ENCODE measurements at places on chromosomes 2 and 18.

DNA sequence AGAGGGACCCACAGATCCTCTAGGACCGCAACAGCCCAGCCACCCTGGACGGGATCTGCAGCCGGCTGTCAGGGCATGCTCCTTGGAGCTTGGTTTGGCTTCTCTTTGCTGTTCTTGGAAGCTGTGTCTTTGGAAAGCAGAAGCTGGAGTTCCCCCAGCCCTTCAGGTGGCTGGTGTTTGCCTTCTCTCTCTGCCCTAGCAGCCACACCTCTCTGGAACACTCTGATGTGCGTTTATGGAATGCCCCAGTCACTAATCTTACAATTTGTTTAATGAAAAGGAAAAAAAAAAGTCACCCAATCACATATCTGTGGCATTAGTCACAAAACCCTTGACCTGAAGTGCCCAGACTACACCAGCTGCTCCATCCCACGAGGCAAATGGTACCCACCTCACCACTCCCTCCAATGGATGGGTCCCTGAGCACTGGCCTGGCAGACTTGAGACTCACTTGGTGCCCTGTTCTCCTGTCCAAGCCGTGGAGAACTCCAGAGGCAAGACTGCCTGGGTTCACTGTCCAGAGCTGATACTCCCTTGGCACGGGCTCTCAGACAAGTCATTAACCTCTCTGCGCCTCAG lies 70.2 kb upstream of the DAPL1 start:
- no peak for DNase-seq

DNA sequence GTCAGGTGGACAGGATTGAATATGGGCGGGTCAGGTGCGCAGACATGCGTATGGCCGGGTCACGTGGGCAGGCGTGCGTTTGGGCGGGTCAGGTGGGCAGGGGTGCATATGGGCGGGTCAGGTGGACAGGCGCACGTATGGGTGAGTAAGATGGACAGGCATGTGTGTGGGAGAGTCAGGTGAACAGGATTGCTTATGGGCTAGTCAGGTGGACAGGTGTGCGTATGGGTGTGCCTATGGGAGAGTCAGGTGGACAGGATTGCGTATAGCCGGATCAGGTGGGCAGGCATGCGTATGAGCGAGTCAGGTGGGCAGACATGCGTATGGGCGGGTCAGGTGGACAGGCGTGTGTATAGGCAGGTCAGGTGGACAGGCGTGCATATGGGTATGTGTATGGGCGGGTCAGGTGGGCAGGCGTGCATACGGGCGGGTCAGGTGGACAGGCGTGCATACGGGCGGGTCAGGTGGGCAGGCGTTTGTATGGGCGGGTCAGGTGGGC lies 30.3 kb upstream of the KLF11 start:
- DNase-seq, result no peak

- no peak for DNase-seq
Observed at GRCh38 chr2:96753661-96754282, 6.9 kb upstream of the CNNM4 start.

- DNase-seq, result no peak
Observed at GRCh38 chr2:126902859-126903258, 4.2 kb downstream of the TEX51 start.

DNA sequence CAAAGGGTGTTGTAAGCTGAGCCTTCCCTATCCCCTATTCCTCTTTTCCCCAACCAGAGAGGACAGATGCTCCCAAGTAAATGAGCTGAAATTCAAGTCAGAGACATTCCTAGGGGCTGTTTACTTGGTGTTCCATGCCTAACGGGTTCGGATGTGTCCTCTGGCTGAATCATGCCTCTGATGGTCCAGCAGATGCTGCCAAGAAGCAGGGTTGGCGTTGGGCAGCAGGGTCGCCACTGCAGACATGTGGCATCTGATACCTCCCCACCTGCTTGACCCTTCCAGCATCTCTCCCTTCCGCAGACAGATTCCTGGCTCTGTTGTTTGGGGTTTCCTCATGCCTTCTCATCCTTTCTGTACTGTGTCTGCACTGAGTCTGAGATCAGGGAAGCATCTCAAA lies 108.3 kb downstream of the HNRNPLL start:
- DNase-seq, result no peak

- DNase-seq, result no peak
Observed at GRCh38 chr2:82317012-82317411, 2012.5 kb upstream of the LRRTM1 start.

DNA sequence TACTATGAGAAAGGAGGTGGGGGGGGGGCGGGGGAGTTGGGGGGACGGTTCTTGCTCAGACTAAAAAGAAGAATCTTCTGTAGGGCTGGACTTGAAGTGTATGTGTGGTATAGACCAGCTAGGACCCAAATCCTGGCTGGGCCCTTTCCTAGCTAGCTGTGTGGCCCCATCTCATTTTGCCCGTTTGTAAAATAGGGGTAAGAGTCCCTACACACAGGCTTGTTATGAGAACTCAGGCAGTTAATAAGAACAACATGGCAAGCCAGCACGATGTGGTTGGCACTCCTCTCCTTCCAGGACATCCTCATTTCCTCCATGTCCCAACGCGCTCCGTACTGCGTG lies 1.1 kb downstream of the EVA1A start:
- DNase-seq, result no peak

DNA sequence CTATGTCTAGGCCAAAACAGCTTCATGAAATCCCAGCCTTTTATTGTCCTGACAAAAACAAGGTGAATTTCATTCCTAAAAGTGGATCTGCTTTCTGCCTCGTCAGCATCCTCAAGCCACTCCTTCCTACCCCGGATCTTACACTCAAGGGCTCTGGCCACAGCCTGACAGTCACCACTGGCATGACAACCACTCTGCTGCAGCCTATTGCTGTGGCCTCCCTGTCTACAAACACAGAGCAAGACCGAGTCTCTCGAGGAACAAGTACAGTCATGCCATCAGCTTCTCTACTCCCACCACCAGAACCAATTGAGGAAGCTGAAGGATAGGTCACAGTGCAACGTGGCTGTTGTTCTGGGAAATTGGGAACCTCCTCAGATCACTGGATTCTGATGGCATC lies 106.1 kb downstream of the ICA1L start:
- DNase-seq, result no peak

Measured in heart left ventricle (tissue), 16 donors.